ENCODE measurements at places on chromosomes 13 and 19. TPM values are rescaled to one million over a fixed set of nuclear protein-coding genes. Genes with fewer than 3 reads are reported as not detected.

DNA sequence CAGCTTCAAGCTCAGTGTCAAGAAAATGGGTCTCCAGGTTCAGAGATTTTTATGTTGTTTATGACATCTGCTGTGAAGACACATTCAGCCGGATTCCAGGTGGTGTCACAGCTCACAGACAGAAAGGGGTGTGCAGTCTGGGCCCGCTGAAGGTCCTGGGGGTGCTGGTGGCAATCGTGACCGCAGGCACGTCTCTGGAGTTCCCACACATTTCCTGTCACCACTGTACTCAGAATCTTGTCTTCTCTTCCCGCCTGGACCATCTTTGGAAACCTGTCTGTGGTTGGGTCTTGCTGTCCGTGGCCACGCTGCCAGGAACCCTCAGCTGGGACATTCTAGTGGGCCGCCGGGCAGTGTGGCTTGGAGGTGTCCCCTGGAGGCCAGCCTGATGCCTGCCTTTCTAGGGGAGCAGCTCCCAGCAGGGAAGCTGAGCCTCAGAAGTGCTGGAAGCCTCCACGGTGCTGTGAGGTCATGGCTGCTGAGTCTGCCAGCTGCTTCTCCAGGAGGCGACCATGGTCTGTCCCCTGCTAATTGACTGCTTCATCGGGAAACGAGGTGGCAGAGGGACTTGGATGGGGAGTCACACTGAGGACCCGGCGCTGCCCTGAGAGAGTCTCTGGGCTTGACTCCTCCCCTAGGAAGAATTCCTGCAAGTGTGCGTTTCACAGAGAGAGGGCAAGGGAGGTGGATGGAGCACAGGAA, 3.7 kb downstream of the TEX29 start:
- DNase-seq: no peak

The ZNF154 gene
- total RNA-seq: 11.1 TPM

The CAMSAP3 gene
- total RNA-seq: 15.1 TPM

GRCh38 chr19:35633727-35634440, 5.0 kb downstream of the RBM42 start:
- DNase-seq: no peak

The DIS3 gene
- total RNA-seq: 37.0 TPM

DNA sequence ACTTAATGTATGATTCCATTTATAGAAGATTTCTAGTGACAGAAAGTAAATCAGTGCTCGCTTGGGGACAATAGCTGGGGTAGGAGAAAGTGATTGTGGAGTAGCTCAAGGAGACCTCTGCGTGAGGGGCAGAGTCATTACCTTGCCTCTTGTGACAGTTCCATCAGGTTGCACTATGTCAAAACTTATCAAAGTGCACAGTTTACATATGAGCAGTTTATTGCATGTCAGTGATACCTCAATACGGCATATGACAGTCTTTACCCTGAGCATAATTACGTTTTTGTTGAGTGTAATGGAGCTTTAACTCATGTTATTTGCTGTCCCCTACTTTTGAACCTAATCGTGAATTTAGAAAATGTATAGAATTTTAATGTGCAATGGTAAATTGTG, 15.0 kb downstream of the ARHGEF7 start:
- DNase-seq: no peak

The SYCN gene
- 2.5 TPM for total RNA-seq

GRCh38 chr19:52343548-52343947, 7.5 kb downstream of the ZNF610 start:
- peak; percentile 75 for DNase-seq

DNA sequence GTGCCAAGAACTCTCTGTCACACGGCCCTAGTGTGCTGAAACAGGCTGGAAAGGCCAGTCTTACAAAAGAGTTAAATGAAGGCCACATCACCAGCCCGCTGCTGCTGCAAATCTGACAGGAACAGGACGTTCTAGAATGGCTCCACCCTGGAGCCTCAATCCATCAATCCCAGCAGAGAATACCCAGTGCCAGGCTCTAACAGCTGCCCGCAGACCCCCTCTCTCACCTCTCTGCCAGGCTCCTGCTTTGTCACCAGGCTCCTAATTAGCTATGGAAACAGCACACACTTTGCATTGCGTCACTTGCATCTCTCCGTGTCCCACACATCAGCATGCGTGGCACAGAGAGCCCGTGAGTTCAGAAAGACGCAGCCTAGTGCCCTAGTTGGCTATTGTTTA, 314.1 kb downstream of the FOXO1 start:
- DNase-seq: no peak

The CACNG7 gene
- 1.4 TPM for total RNA-seq

- peak; percentile 65 for DNase-seq
Observed at GRCh38 chr19:12938779-12939601, 581 bp downstream of the CALR start.

- no peak for DNase-seq
Observed at GRCh38 chr19:41936416-41936850, 8.2 kb upstream of the ERFL start.

DNA sequence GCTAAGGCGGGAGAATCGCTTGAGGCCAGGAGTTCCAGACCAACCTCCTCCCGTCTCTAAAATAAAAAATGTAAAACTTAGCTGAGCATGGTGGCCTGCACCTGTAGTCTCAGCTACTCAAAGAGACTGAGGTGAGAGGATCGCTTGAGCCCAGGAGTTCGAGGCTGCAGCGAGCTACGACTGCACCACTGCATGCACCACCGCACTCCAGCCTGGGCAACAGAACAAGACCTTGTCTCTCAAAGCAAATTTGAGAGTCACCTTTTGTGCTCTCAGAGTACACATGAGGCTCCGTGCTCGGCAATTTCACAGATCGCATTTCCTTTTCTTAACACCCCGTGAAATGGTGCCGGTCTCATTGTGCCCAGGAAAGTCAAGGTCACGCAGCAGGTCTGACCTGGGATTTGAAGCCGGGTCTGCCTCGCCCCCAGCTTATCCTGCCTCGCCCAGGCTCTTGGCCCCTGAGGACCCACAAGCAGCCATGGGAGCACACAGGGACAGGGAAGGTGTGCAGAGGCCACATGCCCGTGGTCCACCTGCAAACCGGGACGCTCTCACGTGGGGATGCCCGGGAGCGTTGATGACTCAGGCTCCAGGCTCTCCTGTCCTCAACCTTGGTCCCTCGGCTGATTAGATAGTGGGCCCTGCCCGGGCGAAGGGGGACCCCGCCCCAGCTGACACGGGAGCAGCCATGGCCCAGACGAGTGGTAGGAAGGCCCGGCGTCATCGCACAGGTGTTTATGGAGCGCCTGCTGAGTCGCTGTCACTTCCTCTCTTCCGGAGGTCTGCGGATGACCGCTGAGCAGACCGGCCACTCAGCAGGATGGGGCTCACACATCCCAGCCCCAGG, 1.1 kb upstream of the SMIM24 start:
- DNase-seq: peak; percentile 84

DNA sequence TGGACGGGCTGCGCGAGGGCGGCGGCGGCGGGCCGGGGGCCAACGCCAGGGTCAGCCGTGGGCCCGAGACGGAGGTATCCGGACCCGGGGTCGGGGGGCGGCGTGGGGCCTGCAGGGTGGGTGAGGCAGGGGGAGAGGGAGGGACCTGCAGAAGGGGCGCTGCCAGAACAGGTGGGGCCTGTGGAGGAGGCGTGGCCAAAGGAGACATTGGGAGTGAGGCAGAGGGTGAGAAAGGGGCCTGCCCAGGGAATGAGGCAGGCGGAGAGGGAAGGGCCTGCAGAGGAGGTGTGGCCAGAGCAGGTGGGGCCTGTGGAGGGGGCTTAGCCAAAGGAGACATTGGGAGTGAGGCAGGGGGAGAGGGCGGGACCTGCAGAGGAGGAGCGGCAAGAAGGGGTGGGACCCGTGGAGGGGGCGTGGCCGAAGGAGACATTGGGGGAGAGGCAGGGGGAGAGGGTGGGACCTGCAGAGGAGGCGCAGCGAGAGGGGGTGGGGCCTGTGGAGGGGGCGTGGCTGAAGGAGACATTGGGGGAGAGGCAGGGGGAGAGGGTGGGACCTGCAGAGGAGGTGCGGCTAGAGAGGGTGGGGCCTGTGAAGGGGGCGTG, 4.2 kb downstream of the PRR36 start:
- DNase-seq: no peak

DNA sequence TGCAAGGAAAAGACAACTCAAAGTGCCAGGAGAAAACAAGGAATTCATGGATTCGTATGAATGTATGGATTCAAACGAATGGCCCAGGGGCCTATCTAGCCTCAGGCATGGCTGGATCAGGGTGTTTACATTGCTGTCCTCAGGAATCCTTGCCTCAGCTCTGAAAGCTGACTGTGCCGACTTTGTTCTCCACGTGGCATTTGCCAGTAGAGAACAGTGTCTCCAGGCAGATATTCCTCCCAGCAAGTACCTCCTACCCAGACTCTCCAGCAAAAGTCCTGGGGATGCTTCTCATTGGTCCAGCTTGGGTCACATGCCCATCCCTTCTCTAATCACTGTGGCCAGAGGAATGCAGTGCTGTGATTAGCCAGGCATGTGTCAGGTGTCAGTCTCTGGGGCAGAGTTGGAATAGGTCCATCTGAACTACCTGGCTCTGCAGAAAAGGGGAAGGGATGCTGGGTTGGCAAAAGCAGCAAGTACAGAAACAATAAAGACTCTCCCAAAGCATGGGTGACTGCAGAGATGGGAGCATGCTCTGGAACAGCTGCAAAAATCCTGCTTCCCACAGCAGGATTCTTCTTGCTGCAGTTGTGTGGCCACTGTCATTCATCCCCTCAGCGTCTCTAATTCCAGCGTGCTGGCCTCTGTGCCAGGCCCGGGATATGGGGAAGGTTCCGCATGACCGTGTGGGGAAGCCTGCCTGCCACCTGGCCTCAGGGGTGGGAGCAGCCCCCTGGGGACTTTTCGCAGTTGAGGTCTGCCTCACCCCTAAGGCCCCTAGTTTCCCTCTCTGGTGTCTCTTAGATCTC, 30.0 kb downstream of the CCNE1 start:
- peak; percentile 70 for DNase-seq

DNA sequence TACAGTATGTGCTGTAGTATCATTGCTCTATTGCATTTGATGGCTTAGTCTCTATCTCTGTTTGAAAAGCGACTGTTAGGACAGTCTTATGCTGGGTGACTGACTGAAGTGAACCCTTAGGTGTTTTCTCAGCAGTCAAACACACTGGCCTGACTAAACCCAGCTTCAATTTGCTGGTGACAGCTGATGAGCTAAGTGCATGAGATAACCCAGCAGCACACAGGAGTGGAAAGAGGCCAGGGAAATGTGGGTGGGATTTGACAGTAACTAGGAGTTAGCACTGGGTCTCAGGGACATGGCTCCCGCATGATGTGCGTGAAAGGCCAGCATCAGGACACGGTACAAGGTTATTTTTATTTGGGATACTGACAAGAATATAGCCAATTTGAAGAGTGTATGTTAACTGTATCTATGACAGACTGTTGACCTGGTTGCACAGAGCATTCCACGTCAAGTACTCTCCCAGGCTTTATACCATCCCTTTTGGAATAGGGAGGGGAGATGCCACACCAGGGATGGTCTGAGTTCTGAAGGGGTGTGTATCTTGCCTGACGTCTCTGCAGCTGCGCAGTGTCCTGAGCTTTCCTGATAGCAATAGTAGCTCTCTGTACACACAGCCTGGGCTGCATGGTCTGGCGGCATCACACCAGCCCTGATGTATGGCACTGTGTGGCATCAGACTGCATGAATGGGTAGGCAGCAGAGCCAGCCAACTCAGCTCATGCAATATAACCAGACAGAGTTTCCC, 144.8 kb downstream of the FLT1 start:
- peak; percentile 28 for DNase-seq

DNA sequence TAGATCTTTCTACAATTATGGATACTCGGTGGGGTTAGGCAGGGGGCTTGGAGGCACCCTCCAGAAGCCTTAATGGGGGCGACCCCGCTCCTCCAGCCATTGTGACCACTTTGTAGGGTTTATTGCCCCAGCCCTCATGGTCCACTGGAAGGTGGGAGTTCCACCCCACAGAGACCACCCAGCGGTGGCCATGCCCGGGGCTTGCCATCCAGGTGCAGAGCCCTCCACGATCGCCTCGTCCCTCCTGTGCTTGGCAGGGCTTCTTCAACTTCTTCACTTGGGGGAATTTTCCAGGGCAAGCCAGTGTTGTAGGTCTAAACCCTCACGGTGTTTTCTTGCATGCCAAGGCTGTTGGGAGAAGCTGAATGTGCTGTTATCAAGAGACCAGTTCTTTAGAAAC, 16.1 kb downstream of the ZNF536 start:
- DNase-seq: no peak

DNA sequence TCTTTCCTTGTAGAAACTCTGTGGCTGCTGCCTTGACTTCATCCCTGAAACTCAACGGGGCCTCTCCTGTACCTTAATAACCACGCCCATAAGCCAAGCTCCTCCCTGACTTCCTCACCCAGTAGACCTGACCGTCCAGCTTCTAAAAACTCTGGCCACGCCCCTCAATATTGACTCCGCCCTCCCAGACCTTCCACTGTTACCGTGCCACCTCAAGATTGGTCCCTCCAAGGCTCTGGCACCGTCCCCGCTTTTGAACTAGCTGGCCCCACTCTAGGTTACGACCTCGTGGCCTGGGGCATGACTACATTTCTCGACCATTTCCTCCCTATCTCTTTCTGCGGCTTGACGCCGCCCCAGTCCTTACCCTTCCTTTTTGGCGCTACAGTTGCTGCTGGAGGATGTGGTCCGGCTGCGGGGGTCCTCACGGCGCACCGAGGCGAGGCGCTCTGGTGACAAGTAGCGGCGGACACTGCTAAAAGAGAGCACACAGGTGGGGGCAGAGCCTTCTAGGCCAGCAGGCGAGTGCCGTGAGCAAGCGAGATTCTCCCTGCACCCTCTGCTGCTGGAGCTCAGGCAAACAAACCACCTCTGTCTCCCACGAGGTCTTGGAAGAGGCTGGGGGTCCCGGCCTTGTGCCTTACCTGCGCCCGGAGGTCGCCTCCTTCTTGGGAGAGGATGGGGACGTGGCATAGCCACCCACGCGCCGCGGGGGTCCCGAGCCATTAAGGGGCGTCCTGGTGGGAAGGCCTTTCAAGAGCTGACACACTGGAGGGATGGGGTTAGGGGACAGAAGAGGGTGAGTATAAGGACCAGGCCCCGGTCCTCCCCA, 2.3 kb upstream of the EML2 start:
- DNase-seq: peak; percentile 91

DNA sequence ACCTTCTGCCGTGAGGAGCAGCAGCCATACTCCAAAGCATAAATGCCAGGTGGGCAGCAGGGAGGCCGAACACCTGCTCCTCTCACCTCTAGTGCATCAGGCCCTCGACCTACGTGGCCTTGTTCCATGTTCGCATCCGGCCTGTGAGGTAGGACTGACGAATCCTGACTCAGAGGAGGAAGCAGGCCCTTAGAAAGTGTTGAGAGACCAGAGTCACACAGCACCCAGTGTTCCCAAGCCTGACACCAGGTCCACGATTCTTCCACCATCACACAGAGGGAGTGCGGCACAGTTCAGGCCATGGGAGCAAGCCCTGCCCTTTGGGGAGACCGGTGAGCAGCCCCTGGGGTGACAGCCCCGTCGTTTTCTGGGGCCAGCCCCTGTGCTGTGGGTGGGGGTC, 14.7 kb downstream of the ATP12A start:
- DNase-seq: no peak

Measured in hepatocyte (in vitro differentiated cells).